Stimulated activated CD8-positive, alpha-beta memory T cell treated with anti-CD3 and anti-CD28 coated beads, Interleukin-2, amount 100 ng/mL, for 1 hour (primary cell): ENCODE measurements at places on chromosomes 5 and 9.

DNA sequence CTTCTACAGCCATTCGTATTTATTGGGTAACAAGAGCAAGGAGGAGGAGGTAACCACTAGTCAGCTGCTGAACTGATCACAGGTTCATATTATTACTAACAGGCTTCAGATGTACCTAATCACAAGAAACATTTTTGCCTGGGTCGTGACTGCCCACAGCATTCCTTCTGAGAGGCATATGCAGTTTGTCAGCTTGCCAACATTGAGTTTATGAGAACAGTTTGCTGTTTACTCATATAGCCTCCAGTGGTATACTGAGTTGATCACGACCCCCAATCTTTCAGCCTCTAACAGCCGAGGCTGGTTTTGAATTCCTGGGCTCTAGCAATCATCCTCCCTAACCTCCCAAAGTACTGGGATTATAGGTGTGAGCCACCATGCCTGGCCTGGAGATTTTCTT is 693.6 kb downstream of the TLE1 start:
- no peak for DNase-seq

DNA sequence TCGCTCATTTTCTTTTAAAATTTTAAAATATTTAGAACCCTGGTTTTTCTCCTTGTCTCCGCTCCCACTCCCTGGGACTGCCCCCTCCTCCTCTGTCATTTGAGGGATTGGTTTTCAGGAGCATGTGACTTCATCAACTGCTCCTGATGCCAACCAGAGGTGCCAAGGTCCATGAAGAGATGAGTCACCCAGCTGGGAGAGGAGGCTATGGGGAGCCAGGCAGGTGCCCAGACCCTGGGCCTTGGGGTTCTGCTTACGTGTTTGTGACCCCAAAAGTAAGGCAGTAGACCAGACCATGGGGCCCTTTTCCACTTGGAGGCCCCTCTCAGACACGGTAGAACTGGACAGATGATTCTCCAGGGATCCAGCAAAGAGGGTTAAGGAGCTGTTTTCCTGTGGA is 167.0 kb downstream of the FGF18 start:
- no peak for DNase-seq

DNA sequence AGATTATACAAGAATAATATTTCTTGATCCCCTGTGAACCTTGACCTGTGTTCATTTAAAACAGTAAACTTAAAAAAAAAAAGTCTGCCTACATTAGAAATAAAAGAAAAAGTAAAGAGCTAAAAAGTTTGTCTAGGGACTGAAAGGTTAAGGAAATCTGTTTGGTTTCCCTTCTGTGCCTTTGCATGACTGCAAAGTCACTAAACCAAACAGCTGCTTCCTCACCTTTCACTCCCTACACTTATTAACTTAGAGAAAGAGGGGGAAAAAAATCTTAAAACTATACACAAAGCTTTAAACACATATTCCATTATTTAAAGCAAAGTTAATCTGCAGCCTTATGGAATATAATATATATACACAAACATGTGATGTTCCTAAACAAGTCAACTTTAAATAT is 65.1 kb downstream of the ZFR start:
- DNase-seq = no peak

- DNase-seq = no peak
Measured at GRCh38 chr5:108661590-108662219, 86.0 kb upstream of the FER start.

- no peak for DNase-seq
Measured at GRCh38 chr5:136012041-136012804, 16.6 kb upstream of the TGFBI start.
